ENCODE measurements at places on chromosomes 3 and 15.

DNA sequence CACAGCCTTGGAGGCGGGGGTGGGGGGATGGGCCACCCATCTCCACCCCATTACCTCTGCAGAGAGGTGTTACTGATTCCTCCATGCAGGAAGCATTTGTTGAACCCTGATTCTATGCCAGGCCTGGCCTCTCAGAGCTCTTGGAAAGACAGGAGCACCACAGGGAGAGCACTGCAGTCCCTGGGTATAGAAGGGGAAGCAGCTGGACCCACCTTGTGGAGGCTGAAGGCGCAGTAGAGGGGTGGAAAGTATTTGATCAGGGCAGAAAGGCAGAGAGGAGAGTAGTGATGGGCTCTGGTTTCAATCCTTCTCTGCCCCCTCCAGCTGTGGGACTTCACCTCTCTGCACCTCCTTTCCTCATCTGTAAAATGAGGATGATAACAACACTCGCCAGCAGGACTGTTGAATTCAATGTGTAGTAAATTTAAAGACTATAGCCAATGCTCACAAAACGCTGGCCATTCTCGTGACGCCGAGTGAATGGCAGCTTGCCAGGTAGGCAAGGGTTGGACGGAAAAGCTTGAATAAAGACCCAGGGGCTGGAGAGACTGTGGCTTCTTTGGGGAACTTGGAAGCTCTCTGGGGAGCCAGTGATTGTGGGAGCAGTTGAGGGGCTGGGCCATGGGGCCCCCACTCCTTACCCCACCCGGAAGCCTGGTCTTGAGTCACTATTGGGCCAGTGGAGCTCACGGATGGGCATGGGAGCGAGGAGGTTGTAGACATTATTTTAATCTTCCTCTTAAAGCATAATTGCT is 8.0 kb upstream of the CCDC33 start:
- DNase-seq: no peak

DNA sequence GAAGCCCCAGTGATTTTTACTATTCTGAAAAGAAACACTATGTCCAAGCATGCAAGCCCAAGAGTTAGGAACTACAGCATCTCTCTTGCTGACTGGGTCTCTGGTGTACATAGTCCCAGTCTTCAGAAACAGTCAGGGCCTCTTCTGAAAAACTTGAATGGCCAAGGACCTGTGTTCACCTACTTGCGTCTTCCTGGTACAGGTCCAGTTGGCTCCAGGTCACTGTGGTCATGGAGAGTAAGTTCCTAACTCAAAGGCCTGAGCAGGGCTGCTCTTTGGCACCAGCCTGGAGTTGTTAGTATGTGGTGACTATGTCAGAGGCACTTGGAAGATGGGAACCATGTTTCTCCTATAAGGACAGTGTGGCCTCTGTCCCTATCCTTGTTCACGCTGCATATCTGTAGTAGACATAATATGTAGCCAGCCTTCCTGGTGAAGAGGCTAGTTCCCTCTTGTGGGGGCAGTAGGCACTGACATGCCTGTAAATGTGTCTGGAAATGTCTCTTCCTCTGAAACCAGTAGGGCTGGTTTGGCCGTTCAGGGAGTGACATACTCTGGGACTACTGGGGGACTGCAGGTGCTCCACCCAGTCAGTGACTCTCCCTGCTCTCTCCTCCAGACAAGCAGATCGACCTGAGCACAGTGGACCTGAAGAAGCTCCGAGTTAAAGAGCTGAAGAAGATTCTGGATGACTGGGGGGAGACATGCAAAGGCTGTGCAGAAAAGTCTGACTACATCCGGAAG is 2.6 kb upstream of the RBM15B start:
- DNase-seq: no peak

DNA sequence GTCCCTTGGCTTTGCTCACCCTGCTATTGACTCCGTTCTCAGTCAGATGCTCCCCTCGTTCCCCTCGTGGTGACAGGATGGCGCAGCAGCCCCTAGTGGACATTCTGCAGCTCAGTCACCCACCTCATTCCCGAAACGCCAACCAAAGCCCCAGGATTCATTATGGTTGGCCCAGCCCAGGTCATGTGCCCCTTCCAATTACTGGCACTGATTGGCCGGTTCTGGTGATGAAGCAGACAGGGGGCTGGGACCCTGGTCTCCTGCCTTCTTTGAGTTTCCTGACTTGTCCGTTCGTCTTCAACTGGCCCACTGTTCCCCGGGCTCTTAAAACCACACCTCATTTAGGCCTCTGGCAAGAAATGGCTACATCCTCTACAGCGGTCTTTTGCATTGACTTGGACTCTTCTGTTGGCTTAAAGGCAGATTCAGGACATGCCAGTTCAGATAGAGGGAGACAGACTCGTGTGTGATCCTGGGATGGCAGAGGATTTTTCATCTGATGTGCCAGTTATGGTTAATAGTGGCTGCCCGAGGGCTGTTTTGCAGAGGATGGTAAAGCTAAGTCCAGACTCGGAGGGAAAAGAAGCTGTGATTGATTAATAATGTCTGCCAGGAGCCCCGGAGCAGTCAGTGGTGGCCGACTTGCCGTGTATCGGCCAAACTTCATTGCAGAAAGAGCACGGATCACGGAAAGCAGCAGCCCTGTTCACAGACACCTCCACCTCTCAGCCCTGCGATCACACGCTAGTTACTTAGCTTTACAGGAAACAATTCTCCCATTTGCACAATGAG is 37.8 kb downstream of the LSM3 start:
- no peak for DNase-seq

DNA sequence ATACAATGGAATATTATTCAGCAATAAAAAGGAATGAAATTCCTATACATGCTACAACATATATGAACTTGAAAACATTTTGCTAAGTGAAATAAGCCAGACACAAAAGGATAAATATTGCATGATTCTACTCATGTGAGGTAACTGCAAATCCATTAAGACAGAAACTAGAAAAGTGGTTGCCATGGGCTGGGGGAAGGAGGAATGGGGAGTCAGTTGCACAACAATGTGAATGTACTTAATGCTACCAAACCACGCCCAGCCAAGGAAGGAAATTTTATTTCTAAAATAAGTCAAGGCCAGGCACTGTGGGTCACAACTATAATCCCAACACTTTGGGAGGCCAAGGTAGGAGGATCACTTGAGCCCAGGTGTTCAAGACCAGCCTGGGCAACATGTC is 9.8 kb upstream of the GMPPB start:
- DNase-seq: no peak

DNA sequence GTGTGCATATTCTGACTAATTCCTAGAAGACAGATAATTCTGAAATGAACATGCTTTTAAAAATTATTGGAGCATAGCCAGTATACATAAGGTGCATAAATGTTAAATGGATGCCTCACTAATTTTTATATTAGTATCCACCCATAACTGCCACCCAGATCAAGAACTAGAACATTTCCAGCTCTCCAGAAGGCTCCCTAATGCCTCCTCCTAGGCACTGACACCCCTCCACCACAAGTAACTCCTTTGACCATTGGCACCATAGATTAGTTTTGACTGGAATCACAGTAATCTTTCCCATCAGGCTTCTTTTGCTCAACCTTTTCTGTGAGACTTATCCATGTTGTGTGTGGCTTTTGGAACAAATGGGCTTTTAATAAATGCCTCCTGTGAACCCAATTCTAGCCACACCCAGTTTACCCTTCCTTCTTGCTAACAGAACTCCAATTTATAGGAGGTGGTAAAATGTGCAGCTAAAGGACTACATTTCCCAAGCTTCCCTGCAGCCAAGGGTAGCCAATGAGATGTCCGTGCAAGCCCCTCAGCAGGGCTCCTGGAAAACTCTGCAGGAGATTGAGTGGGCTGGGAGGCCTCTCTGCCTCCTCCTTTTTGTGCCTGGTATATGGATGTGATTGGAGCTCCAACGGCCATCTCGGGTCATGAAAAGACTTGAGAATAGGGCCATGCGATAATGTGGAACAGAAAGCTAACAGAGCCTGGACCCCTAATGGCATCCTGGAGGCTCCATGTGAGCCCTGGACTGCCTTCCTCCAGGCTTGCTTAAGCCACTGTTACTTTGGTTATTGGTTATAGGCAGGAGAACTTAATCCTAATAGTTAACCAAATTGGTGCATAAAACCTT is 322.6 kb upstream of the TLE3 start:
- DNase-seq: no peak

- DNase-seq: no peak
Observed at GRCh38 chr15:67190326-67190725, 64.1 kb downstream of the AAGAB start.

DNA sequence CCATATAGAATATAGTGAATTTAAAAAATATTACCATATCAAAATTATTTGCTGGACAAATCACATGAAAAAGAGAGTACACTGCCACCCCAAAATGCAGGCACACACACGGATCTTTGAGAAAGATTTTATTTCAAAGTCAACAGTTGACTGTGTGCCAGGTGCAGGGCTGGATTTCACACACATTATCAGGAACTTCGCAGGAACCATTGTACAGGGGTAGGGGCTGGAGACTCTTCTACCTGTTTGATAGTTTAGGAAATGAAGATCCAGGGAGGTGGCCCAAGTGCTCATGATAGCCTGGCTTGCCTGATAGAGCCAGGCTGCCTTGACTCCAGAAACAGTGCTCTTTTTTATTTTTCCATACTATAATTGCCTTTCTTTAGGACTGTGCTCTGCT is 54.2 kb downstream of the IL1RAP start:
- no peak for DNase-seq

- no peak for DNase-seq
Observed at GRCh38 chr3:185701611-185702261, 115.6 kb downstream of the SENP2 start.

- DNase-seq: no peak
Observed at GRCh38 chr3:24111711-24112110, 166.6 kb downstream of the NR1D2 start.

GRCh38 chr3:51773529-51774056 is 5.4 kb downstream of the IQCF6 start:
- DNase-seq: no peak

DNA sequence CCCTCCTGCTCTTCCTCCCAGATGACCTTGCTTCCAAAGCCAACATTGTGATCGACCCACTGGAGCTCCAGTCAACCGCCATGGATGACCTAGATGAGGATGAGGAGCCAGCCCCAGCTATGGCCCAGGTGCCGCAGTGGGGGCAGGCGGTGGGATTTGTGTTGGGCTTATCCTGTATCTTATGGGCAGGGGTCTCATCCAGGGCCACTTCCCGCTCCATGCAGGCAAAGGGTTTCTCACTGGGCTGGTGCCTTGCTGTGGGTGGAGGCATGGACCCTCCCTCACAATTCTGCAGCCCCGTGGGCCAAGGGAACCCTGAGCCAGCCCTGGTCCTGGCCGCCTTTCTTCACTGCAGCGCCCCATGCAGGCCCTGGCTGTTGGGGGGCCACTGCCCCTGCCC is 14.9 kb downstream of the AMIGO3 start:
- no peak for DNase-seq

- DNase-seq: no peak
Observed at GRCh38 chr3:52606373-52607085, 70.1 kb downstream of the UQCC5 start.

DNA sequence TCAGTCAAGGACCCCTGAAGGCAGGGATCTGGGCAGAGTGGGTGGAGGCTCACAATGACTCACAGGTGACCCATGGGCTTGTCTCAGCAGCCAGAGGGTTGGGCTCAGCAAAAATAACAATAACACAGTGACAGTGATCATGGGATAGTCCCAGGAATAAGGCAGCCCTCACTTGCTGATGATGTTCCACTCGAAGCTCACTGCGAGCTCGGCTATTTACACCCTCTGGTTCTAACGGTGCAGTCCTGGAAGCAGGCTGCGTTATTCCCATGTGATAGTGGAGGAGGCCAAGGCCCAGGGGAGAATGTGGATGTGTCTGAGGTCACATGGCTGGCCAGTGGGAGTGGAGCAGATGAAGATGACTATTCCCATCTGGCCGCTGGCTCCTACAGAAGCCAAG is 16.2 kb downstream of the CCDC33 start:
- DNase-seq: no peak

- no peak for DNase-seq
Observed at GRCh38 chr3:145983101-145983500, 177.9 kb downstream of the PLOD2 start.

GRCh38 chr3:157163217-157163953 is 3.4 kb upstream of the CCNL1 start:
- DNase-seq: no peak

GRCh38 chr3:100759159-100759558 is 49.9 kb downstream of the TFG start:
- no peak for DNase-seq

DNA sequence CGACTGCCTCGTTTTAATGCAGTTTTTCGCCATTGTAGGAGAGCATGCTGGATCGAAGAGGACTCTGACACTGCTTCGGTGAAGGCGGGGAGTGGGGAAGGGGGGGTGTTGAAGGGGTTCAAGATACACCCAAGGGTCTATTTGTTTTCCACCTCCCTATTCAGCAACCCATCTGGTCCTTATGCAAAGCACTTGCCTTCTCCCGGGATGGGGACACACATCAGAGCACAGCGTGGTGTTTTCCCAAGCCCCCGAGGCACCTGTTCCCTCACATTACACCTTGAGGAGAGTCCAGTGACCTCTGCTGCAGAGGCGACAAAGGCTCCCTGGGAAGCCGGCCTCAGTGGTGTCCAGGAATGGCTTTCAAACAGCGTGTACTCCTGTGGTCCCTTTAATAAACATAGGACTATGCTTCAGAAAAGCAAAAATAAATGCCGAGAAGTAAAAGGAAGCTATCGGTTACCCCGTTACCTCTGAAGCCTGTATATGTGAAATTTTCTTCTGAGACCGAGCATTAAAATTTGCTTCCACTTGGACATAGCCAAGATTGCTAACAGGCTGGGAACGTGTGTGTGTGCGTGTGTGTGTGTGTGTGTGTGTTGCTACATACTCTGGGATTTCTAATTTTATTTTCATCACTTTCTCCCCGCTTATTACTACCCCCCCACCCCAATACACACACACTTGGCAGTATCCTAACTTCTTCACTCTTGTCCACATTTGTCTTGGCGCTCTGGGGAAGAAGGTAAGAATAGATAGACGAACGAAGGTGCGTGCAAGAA is 53.2 kb downstream of the CCDC54 start:
- DNase-seq: no peak

DNA sequence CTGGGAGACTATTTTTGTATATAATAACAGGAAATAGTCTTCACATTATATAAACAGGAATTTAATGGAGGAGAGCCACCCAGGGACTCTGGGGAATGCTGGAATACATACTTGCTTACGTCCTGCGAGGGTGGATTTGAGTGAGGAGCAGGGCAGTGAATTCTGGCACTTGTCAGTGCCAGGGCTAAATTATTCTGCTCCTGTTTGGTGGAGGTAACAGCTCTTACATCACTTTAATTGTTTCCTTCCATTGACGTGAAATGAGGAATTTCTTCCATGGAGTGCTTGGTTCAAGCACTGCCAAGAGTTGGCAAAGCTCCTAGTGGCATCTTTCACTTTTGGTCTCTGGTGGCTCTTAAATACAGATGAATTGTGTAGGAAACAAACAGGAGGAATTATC is 94.1 kb upstream of the GOLGA8J start:
- DNase-seq: no peak

- no peak for DNase-seq
Observed at GRCh38 chr15:67089217-67090193, 24.1 kb downstream of the SMAD3 start.
